ENCODE measurements at places on chromosomes 3 and 15.

GRCh38 chr3:40237889-40238571 lies 71.5 kb upstream of the EIF1B start:
- DNase-seq: no peak

DNA sequence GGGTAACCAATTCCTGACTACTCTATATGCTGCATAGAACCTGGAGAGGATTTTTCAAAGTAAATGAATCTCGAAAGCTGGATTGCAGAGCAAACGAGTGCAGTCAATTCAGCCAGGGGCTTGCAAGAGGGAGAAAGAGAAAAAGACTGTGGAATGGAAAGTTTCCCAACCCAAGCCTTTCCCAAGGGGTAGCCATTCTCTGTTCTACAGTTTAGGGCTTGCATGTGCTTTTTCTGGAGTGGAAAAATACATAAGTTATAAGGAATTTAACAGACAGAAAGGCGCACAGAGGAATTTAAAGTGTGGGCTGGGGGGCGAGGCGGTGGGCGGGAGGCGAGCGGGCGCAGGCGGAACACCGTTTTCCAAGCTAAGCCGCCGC lies 511 bp upstream of the RARB start:
- DNase-seq: no peak

- no peak for DNase-seq
These were observed 241.5 kb upstream of the SATB1 start for GRCh38 chr3:18666655-18667054.

- DNase-seq: no peak
These were observed 928.8 kb upstream of the ALCAM start for GRCh38 chr3:104437891-104438290.

- no peak for DNase-seq
These were observed 812.3 kb downstream of the NSUN3 start for GRCh38 chr3:94875149-94875548.

DNA sequence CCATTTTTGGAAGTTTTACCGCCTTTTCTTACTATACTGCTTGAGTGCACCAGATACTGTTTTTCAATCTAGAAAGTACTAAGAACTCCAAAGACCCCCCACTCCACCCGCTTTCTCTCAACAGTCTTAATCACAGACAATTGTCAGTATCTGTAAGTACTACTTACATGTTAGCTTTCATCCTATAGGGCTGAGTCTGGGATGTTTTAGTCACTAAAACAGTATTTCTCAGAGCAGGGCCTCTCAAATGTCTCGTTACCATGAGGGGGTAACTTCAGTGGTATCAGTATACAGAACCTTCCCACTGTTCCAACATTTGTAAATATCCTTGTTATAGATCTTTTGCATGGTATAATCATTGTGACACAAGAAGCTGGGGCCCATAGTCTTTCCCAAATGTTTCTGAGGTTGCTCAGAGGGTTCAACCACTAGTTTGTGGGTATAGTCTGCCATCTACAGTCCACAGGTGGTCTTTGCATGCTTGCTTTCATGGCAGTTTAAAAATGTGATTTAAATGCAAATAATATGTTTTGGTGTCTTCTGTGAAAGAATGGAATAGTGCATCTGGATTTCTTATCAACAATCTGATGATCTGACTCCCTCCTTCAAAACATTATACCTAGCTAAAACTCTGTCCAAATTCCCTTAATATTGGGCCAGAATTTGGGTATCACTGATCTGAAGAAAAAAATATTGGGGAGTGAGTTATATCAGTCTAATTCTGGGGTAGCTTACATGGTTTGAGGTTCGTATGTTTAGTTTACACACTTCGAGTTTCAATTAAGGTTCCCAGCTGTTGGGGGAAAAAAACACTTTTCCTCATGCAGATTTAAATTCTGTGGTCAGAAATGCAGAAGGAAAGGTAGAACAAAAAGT lies 18.0 kb upstream of the DNAJC13 start:
- DNase-seq: peak; percentile 12

- no peak for DNase-seq
These were observed 216.1 kb downstream of the NAALADL2 start for GRCh38 chr3:175075269-175075668.

DNA sequence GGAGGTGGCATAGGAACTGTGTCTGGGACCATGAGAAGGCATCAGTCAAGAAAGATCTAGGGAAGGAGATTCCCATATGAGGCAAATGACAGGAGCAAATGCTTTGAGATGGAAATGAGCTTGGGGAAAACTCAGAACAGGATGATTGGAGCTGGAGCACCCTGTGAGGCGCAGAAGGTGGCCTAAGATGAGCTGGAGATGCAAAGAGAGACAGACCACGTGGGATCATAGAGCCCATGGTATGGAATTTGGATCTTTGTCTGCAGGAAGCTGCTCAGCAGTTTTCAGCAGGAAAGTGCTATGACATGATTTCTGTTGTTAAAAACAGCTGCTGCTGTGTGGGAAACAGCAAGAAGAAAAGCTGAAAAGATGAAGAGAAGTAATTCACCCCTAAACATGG lies 310.6 kb downstream of the MAGI1 start:
- no peak for DNase-seq

DNA sequence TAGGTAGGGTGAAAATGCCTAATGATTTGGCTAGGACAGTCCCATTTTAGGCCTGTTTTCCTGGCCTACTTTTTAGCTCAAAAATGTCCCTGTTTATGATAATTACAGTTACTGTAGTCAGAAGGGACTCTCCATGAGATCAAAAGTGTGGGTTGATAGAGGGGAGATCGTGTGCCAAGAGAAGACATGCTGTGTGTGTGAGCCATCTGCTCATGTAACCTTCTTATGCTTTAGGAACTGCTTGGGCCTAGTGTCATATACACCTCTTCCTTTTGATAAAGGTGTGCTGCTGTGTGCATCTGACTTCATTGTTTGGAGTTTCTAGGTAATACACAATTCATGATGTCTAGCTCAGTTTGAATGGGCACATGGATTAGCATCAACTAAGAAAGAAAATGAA lies 786.5 kb downstream of the PDCD6IP start:
- no peak for DNase-seq

DNA sequence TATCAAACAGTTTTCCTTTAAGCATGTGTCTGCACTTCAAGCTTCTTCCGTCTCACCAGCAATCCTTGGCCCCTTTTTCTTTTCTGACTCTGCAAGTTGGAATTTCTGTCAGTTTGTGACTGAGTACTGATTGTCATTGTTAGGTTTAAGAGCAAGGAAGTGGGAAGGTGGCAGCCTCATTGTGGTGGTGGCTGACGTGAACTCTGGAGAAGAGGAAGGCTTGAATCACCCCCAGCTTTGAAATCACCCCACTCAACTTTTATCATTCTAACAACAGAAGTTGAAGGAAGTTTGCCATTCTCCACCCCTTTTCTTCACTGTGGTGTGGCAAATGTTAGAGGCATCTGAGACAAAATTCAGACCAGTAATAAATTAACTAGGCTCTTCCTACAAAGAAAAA lies 231.6 kb upstream of the AGTR1 start:
- DNase-seq: no peak

- DNase-seq: no peak
These were observed 34.3 kb downstream of the MCF2L2 start for GRCh38 chr3:183394150-183394549.

DNA sequence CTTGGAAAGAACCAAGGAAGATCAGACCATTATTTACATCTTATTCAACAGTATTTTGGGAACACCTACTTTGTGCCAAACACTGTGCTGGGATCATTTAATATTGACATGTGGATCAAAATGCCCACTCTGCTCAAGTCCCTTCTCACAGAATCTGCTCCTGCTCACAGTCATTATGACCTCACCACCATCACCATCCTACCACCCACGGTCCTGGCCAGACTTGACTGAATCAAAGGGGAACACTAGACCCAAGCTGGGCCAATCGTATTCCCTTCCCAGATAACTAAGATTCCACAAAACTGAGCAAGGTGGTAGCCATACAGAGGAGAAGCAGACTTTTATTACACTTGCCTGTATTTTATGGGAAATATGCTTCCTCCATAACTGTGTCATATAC lies 3.4 kb upstream of the CEP152 start:
- DNase-seq: no peak

DNA sequence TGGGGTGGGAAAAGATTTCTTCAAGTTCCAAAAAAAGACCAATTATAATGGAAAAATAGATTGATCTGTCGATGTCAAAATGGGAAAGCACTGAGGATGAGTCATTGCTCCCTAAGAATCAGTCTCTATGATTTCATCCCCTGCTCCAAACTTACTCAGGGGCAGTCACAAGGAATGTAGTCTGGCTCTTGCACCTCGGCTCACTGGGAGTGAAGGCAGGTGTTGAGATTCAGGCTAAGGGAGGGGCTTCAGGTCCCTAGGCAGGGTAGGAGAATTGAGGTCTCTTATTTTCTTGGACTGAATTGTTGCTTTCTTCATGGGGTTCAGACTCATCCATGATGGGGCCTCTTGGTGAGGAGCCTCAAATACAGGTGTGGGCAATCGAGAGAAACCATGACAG lies 14.2 kb downstream of the ESYT3 start:
- no peak for DNase-seq

DNA sequence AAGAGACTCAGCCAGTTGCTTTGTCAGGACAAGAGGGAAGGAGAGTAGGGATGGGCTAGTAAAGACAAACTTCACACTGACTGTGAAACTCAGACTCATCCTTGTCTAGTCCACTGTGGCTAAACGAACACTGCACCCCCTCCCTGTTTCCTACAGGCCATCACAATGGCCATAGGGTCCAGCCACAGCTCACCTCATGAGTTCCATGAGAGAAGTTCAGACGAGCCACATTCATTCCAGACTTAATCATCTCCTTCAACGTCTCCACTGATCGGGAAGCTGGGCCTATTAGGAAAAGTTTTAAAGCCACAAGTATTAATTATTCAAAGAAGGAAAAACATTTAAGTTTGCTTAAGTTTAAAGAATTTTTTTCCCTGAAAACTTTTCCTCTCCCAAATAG lies 13.8 kb downstream of the PKM start:
- DNase-seq: no peak

DNA sequence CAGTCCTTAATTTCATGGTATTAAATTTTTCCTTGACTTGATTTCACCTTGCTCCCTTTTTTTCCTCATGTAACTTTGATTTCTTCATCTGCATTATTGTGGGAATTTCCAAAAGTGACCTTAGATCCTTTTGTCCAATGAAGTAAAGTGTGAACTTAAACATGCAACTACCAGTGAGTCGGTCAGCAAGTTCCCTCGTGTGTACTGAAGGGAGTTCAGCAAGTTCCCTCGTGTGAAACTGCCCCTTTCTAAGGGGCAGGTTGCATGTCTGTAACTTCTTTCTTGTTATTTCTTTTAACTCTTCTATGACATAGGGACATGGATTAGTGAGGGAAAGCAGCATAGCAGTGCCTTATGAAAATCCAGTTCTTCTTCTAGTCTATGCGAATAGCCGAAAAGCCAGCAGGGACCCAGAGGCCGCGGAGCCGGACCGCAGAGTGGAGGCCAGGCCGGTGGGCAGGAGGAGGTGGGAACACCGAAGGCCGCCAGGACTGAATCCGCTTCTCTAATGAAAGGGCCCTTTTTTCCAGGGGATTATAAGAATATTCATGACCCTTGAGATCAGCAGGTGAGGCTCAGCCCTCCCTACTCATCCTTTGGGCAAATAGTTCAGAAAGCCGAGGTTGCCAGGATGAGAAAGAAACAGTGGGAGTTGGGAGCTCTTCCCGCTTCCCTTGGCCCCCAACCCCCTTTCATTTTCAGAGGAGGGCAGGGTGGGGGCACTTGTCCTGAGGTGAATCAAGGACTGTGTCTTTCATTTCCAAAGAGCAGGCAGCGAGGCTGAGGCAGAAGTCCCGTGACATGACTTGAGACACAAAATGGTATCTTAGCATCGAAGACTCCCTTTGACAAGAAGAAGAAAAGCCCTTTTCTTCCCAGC lies 117.5 kb downstream of the OPA1 start:
- no peak for DNase-seq

- DNase-seq: no peak
These were observed 412.1 kb downstream of the TBL1XR1 start for GRCh38 chr3:176785171-176785570.

- DNase-seq: no peak
These were observed 693 bp downstream of the DISP2 start for GRCh38 chr15:40358471-40359353.

DNA sequence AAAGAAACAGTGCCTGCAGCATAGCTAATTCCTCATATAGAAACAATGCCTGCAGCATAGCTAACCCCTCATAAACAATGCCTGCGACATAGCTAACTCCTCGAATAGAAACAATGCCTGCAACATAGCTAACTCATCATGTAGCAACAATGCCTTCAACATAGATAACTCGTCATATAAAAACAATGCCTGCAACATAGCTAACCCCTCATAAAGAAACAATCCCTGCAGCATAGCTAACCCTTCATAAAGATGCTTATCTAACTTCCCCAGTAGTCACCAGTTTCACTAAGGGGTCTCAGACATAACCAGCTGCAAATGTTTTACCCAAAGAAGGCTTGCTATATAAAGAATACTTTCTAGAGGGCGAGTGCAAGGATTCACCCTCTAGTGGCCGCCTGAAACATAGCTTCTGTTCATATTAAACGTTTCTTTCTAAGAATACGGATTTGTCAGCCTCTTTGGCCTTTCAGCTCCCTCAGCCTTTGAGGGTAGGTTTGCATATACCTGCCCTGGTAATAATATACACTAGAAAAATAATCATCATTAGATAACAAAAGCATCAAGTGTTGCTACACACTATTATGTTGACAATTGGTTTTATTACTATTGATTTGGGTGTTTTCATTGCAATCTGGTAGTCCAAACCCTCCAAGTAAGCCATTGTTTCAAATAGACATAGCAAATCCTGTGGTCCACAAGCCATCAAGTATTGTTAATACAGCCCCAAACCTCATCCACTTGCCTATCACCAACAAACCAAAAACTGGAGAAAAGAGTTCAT lies 44.4 kb upstream of the FAN1 start:
- peak; percentile 9 for DNase-seq

- no peak for DNase-seq
These were observed 71.7 kb downstream of the FGF12 start for GRCh38 chr3:192655628-192656027.

DNA sequence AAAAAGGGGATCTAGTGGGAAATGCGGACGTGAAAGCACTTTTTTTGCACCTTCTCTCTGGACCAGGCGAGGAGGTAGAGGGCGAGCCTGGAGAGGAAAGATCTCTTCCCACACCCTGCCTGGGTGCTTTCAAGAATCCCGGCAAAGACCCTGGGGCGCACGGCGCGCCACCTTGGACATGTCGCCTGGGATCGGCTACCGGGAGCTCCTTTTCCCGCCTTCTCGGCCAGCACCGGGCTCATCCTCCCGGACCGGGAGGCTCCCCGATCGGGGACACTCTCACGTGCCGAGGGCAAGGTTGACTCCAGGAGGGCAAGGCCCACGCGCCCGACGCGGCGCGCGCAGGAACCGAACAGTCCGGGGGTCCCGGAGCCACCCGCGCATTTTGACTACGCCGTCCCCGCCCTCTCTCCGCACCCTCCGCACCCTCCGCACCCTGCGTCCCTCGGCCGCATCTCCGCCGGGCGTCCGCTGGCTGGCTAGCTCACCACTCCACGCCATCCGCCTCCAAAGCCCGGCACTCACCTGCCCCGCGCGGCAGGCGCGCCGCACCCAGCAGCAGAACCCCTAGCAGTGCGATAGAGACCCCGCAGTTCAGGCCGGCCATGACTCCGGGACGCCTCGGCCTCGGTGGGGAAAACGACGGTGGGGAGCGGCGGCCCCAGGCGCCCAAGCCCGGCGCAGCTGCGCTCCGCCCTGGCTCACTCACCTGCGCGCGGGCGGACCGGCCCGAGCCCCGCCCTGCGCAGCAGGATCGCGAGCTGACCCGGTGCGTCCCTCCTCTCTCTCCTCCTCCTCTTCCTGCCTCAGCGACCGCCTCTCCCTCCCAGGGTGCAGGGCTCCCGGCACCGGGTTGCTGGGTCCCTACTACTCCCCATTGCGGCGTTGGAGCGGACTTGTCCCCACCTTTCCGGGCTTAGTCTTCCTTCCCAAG lies at the start of gene CDCP1:
TSS of gene CDCP1 (minus strand) at position 698 of the 934 bp plus-strand sequence. CDS start at position 607, 91 bp downstream.
- DNase-seq: no peak

- no peak for DNase-seq
These were observed 29.9 kb upstream of the PDE8A start for GRCh38 chr15:84951736-84952135.
